Effector memory CD8-positive, alpha-beta T cell (primary cell): ENCODE measurements at places on chromosomes 11 and 22.

DNA sequence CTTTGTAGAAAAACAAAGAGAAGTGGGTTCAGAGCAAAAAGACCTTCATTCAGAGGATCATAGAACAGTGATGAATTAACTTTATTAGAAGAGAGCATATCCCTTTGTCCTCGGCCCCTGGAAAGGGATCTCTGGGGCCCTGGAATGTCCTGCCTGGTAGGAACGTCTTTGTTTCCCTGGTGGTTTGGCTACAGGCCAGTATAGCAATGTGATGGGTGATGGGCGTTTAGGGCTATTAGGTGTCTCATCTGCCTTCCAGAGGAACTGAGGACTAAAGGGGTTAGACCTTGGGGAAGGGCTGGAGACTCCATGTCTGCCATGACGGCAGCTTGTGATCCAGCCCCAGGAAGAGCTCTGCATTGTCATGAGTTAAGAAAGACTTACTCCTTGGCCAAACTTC lies 9.1 kb downstream of the APOL4 start:
- peaks cover 3% of the 10 kb centered on the region for H3K4me1 ChIP-seq
- no peak for DNase-seq
- peaks cover 21% of the 10 kb centered on the region for H3K27me3 ChIP-seq
- no peak overlapping the region for H3K27ac ChIP-seq

GRCh38 chr11:35313066-35313759 lies 106.1 kb downstream of the SLC1A2 start:
- no peak overlapping the region for H3K4me3 ChIP-seq
- H3K4me1 ChIP-seq: peaks cover 5% of the 10 kb centered on the region
- DNase-seq: no peak
- H3K27ac ChIP-seq: no peak overlapping the region

- no peak overlapping the region for H3K27ac ChIP-seq
- H3K4me3 ChIP-seq: no peak overlapping the region
- peaks cover 2% of the 10 kb centered on the region for H3K4me1 ChIP-seq
- no peak for DNase-seq
- H3K27me3 ChIP-seq: peaks cover 68% of the 10 kb centered on the region
These were observed 38.8 kb downstream of the RPUSD4 start for GRCh38 chr11:126172596-126173038.

GRCh38 chr11:130726234-130727037 lies 189.8 kb downstream of the SNX19 start:
- H3K36me3 ChIP-seq: peaks cover 3% of the 10 kb centered on the region
- H3K27me3 ChIP-seq: peaks cover 69% of the 10 kb centered on the region
- no peaks in the 10 kb centered on the region for H3K4me1 ChIP-seq
- DNase-seq: no peak

- peaks cover 13% of the 10 kb centered on the region for H3K27me3 ChIP-seq
- DNase-seq: no peak
- no peak overlapping the region for H3K27ac ChIP-seq
- no peaks in the 10 kb centered on the region for H3K4me1 ChIP-seq
- H3K4me3 ChIP-seq: no peak overlapping the region
These were observed 26.7 kb downstream of the SYT9 start for GRCh38 chr11:7278314-7278917.

- no peak overlapping the region for H3K4me3 ChIP-seq
- H3K27me3 ChIP-seq: peaks cover 8% of the 10 kb centered on the region
- H3K4me1 ChIP-seq: peaks cover 8% of the 10 kb centered on the region
- no peaks in the 10 kb centered on the region for H3K36me3 ChIP-seq
These were observed 30.3 kb upstream of the GGTLC2 start for GRCh38 chr22:22614065-22614464.

DNA sequence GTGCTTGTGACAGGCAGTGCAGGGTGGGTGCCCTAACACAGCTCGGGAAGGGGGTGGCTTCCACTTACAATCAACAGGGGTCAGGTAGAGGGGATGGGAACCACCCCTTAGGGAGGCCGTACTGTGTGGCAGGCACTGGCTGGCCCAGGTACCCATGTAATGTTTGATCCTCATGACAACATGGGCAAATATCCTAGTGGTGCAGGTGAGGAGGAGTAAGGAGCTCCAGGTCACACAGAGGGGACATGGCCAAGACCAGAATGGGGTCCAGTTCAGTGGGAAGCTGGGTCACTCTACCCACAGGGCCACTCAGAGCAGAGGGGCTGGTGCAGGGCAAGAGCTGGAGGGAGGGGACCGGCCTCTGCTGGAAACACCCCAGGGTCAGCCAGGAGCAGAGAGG lies 3.1 kb downstream of the APOL4 start:
- H3K27ac ChIP-seq: peak overlapping the region; percentile 47
- H3K27me3 ChIP-seq: peaks cover 63% of the 10 kb centered on the region
- no peaks in the 10 kb centered on the region for H3K4me1 ChIP-seq
- DNase-seq: no peak

- no peak for DNase-seq
- H3K27me3 ChIP-seq: no peaks in the 10 kb centered on the region
- no peaks in the 10 kb centered on the region for H3K4me1 ChIP-seq
- no peak overlapping the region for H3K27ac ChIP-seq
These were observed 15.7 kb upstream of the NXPE4 start for GRCh38 chr11:114610984-114611944.

GRCh38 chr11:93051186-93051585 lies 81.7 kb downstream of the MTNR1B start:
- no peaks in the 10 kb centered on the region for H3K4me1 ChIP-seq
- H3K27me3 ChIP-seq: no peaks in the 10 kb centered on the region
- no peak overlapping the region for H3K4me3 ChIP-seq
- DNase-seq: no peak
- H3K27ac ChIP-seq: no peak overlapping the region

GRCh38 chr11:84747871-84748270 lies 879.3 kb downstream of the DLG2 start:
- no peak for DNase-seq
- no peak overlapping the region for H3K27ac ChIP-seq
- H3K27me3 ChIP-seq: no peaks in the 10 kb centered on the region

DNA sequence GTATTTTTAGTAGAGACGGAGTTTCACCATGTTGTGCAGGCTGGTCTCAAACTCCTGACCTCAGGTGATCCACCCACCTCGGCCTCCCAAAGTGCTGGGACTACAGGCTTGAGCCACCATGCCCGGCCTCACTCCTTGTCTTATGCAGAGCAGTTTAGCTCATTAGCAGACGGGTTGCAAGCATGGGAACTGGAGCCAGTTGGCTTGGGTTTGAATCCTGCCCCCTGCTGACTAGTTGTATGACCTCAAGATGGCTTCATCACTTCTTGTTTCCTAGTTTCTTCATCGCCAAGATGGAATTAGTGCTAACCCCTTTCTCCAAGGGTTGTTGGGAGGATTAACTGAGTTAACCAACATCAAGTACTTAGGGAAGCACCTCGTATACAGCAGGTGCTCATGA lies 23.4 kb upstream of the RASD2 start:
- H3K4me1 ChIP-seq: no peaks in the 10 kb centered on the region
- DNase-seq: no peak
- H3K27ac ChIP-seq: no peak overlapping the region
- no peak overlapping the region for H3K4me3 ChIP-seq

- no peak overlapping the region for H3K4me3 ChIP-seq
- no peaks in the 10 kb centered on the region for H3K4me1 ChIP-seq
- no peaks in the 10 kb centered on the region for H3K36me3 ChIP-seq
- no peak for DNase-seq
- peaks cover 7% of the 10 kb centered on the region for H3K27me3 ChIP-seq
These were observed 16.3 kb upstream of the PANX1 start for GRCh38 chr11:94112206-94112953.

DNA sequence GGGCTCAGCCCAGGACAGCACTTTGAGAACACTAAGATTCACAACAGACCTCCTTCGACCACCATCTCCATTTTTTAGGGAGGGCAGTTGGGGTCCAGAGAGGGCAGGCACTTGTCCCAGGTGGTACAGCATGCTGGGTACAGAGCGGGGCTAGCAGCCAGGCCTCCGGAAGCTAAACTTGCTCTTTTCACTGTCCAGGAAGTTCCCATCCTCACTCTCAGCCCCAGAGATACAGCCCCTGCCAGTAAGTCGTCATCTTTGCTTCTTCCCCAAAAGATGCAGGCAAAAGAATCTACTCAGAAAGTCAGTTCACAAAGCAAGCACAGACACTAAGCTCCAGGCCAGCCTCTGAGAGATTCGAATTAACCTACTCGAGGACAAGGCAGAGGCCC lies 6.7 kb upstream of the RAB3IL1 start:
- H3K4me3 ChIP-seq: no peak overlapping the region
- DNase-seq: no peak
- no peak overlapping the region for H3K27ac ChIP-seq
- peaks cover 40% of the 10 kb centered on the region for H3K27me3 ChIP-seq

GRCh38 chr11:12123273-12123672 lies 12.9 kb downstream of the MICAL2 start:
- no peak overlapping the region for H3K4me3 ChIP-seq
- no peak overlapping the region for H3K27ac ChIP-seq
- no peaks in the 10 kb centered on the region for H3K36me3 ChIP-seq
- H3K4me1 ChIP-seq: peaks cover 39% of the 10 kb centered on the region
- no peaks in the 10 kb centered on the region for H3K27me3 ChIP-seq
- DNase-seq: no peak

DNA sequence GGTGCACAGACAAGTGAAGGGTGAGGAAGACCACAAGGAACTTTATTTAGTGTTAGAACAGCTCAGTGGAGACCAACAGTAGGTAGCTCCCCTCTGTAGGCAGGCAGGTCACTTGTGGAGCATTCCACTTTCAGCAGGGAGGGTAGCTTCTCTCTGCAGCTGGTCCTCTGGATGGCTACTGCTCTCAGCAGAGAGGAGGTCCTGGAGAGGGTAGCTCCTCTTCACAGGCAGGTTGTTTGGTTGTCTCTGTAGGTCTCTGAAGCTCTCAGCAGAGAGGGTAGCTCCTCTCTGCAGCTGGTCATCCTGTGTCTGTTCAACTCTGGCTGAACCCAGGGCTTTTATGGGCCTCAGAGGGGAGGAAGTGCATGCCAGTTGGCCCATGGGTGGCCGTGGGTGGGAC lies 6.5 kb upstream of the OOSP1 start:
- no peak overlapping the region for H3K4me3 ChIP-seq
- DNase-seq: no peak
- no peak overlapping the region for H3K27ac ChIP-seq
- H3K36me3 ChIP-seq: no peaks in the 10 kb centered on the region
- H3K4me1 ChIP-seq: no peaks in the 10 kb centered on the region
- peaks cover 21% of the 10 kb centered on the region for H3K27me3 ChIP-seq

- H3K36me3 ChIP-seq: no peaks in the 10 kb centered on the region
- H3K27ac ChIP-seq: no peak overlapping the region
- no peak overlapping the region for H3K4me3 ChIP-seq
- peaks cover under 1% of the 10 kb centered on the region for H3K27me3 ChIP-seq
- peaks cover 6% of the 10 kb centered on the region for H3K4me1 ChIP-seq
- DNase-seq: no peak
These were observed 85.2 kb upstream of the LINC01488 start for GRCh38 chr11:69396051-69396947.

DNA sequence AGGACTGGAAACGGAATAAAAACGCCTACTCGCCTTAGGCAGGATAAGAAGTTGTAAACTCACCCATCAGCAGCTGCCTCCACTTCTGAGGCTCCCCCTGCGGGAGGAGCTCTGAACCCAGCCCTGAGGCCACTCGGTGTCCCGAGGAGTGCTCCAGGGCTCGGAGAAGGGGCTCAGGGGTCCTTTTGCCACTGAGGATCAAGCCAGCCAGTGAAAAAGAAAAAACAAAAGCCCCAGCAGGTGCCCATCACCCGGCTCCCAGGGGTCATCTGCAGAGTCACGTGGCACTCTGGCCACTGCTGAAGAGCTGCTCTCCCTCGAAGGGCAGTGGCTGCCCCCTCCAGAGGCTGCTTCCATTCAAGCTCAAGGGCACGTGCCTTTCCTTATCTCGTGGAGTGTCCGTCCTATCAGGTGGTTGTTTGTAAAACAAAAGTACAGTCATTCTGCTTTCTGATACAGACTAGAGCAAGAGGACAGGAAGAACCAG lies 29.0 kb downstream of the NUP50 start:
- no peaks in the 10 kb centered on the region for H3K4me1 ChIP-seq
- H3K36me3 ChIP-seq: peaks cover 17% of the 10 kb centered on the region
- DNase-seq: no peak

GRCh38 chr11:8789864-8790263 lies 107.3 kb downstream of the RPL27A start:
- DNase-seq: no peak
- no peaks in the 10 kb centered on the region for H3K36me3 ChIP-seq
- H3K4me3 ChIP-seq: no peak overlapping the region
- H3K4me1 ChIP-seq: no peaks in the 10 kb centered on the region

DNA sequence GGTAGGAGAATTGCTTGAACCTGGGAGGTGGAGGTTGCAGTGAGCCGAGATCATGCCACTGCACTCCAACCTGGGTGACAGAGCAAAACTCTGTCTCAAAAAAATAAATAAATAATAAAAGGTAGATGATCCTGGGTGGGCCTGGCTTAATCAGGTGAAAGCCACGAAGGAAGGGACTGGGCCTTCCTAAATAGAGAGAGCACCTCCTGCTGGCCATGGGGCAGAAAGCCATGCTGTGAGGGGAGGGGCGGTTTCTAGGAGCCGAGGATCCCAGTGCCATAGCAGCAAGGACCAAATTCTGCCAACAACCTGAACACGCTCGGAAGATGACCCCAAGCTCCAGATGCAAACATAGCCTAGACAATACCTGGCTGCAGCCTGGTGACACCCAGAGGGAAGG lies 24.5 kb upstream of the DGKZ start:
- H3K27me3 ChIP-seq: peaks cover 9% of the 10 kb centered on the region
- H3K36me3 ChIP-seq: no peaks in the 10 kb centered on the region
- DNase-seq: no peak
- no peak overlapping the region for H3K27ac ChIP-seq
- H3K4me3 ChIP-seq: no peak overlapping the region

- peak overlapping the region; percentile 56 for H3K4me3 ChIP-seq
- no peaks in the 10 kb centered on the region for H3K36me3 ChIP-seq
- no peaks in the 10 kb centered on the region for H3K27me3 ChIP-seq
- peak overlapping the region; percentile 86 for H3K27ac ChIP-seq
- DNase-seq: no peak
These were observed 26.4 kb upstream of the CD5 start for GRCh38 chr11:61075891-61076290.

DNA sequence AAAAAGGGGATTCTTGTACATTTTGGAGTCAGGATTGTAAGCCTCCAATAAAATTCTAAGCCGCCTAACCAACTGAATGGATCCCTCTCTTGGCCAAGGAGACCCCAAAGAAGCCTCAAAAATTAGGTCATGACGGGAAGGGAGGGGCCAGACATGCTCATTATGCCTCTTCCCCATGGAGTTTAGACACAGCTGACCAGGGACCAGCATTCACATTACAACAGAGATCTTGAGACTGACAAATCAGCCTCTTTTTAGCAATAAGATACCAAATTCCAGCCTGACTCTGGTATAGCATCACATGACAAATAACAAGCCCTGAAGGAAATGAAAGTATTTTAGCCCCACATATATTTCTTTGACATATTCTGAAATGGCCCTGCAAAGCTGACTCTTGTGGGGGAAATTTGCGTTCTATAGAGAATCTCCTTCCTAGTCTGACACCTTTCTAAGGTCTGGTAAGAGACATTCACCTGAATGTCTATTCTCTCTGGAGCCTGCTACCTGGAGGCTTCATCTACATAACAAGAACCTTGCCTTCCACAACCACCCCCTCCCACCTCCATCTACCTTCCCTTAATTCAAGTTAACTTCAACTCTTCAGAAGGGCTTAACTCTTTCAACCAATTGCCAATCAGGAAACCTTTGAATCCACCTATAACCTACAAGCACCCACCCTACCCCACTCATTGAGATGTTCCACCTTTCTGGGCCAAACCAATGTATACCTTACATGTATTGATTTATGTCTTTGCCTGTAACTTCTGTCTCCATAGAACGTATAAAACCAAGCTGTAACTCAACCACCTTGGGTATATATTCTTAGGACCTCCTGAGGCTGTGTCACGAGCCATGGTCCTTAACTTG lies 10.3 kb downstream of the GAL start:
- peaks cover 16% of the 10 kb centered on the region for H3K4me1 ChIP-seq
- DNase-seq: no peak
- H3K27me3 ChIP-seq: peaks cover 34% of the 10 kb centered on the region
- H3K27ac ChIP-seq: no peak overlapping the region
- H3K4me3 ChIP-seq: no peak overlapping the region
- no peaks in the 10 kb centered on the region for H3K36me3 ChIP-seq
